ENCODE measurements at places on chromosomes 7 and 10.

DNA sequence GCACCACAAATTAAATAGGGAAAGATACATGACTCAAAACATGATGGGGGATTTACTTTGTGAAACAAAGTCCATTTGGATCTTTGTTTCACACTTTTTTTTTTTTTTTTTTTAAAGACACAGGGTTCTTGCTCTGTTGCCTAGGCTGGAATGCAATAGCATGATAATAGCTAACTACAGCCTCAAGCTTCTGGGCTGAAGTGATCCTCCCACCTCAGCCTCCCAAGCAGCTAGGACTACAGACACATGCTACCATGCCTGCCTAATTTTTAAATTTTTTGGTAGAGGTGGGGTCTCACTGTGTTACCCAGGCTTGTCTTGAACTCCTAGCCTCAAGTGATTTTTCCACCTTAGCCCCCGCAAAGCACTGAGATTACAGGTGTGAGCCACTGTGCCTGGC, 172.6 kb upstream of the KLF14 start:
- no peak for DNase-seq

DNA sequence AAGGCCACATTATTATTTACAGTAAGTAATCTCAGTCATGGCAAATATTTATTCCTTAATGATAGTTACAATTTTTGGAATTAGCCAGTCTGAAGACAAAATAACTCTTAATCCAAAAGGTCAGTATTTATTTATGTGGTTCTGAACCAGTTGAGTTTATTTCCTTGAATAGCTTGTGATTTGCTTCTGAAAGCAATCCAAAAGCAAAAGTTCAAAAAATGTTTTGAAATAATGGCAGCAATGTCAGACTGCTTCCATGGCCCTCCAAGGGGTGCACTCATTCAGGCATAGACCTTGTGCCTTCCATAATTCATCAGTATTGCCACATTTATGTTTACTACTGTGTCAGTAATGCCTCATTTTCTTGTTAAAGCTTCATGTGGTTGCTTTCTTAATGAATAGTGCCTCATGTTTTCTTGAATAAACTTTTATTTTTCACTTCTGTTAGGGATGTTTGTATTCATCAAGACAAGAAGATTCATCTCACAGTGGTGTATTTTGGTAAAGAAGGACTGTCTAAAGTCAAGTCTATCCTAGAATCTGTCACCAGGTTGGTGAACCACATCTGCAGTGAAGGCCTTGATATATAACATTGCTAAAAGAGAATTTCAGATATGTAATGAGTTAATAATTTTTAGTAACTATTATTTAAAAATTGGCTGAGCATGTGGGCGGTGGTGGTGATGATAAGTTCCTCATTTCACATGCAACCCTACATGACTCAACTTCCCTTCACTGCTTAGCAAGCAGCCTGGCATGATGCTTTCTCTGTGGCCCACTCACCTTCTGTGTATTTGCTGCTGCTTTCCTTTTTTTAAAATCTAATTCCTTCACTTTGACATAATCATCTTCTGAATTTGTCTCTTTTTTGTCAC, 22.0 kb downstream of the CSGALNACT2 start:
- no peak for DNase-seq

DNA sequence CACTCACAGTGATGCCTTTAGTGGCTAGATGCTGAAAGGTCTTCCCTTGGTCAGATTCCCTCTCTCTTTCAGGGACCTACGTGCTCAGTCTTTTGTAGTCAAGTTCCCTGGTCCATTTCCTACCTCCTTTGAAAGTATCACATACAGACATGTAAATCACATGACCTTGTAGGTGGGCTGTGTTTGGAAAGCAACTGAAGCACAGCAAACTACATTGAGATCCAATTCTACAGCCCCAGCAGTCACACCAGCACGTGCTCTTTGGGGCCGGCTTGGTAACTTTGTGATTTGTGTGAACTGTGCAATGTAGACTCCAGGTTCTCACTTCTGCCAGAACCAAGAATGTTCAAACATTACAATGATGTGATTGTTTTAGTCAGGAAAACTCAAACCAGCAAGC, 89.7 kb upstream of the PLPP4 start:
- no peak for DNase-seq

DNA sequence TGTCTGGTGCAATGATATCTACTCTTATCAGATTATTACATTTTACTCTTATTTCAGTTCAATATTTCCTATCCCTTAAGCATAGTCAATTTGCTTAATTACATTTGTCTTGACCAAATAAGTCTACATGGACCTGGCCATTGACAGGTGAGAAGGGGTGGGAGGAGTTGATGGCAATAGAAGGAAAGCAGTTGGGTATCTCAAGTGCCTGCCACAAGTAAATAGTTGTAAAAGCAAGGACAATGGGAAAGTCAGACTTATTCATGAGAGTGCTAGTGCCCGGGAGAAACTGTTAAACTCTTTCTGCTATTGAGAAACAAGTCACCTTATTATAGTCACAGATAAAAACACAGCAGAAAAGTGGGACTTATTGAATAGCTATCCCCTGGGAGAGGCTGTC, 32.4 kb upstream of the HGF start:
- DNase-seq, result no peak

- DNase-seq, result no peak
Observed at GRCh38 chr10:129784291-129784690, 179.8 kb downstream of the EBF3 start.

Measured in hindlimb muscle (tissue), 1 donor.